ENCODE measurements at places on chromosomes 5 and 9.

GRCh38 chr5:39494534-39494933 lies 69.8 kb upstream of the DAB2 start:
- DNase-seq = no peak

DNA sequence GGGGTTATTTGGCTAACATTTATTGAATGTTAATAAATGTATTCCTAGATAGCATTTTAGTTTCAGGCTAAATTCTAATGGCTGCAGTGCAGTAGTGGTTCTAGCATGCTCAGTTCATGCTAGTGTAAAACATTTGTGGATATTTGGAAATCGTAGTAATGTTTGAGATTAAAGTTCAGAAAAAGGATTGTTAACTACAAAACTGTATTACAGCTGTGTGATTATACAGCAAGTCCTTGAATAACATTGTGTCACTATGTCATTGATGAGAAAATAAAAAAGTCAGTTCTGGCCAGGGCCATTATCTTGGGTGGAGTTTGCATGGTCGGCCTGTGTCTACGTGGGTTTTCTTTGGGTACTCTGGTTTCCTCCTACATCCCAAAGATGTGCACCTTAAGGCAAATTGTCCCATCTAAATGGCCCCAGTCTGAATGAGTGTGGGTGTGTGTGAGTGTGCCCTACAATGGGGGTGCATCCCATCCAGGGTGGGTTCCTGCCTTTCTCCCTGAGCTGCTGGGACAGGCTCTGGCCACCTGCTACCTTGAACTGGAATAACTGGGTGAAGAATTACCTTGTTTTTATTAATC lies 8.8 kb downstream of the ZSWIM6 start:
- no peak for DNase-seq

GRCh38 chr5:137212471-137212870 lies 286.7 kb downstream of the SPOCK1 start:
- DNase-seq = no peak

DNA sequence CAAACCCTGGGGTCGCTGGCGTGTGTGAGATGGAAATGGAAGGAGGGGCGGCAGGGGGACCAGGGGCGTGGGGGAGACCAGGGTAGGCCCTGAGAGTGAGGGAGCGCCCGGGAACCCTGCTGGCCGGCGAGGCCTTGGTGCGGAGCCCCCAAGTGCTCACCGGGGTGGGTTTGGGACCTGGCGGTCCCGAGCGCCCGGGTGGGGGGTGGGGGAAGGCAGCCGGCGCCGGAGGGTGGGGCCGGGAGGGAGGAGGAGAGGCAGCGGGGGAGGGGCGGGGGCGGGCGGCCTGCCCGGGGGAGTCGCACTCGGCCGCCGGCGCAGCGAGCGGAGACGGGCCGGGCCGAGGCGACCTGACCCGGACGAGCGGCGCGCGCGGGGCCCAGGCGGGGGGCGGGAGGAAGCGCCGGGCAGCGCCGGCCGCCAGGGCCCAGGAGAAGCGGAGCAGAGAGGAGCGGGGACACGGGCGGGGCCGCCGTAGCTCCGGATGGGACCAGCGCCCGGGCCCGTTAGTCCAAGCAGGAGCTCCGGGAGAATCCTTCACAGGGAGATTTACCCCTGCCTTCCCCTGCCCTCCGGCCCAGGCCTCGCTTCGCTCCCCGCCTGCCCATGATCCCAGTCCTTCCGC lies at the start of gene NPR2:
TSS of gene NPR2 (plus strand) at position 295 of the 625 bp plus-strand sequence. CDS start 818 bp downstream, outside the sequence.
- no peak for DNase-seq

DNA sequence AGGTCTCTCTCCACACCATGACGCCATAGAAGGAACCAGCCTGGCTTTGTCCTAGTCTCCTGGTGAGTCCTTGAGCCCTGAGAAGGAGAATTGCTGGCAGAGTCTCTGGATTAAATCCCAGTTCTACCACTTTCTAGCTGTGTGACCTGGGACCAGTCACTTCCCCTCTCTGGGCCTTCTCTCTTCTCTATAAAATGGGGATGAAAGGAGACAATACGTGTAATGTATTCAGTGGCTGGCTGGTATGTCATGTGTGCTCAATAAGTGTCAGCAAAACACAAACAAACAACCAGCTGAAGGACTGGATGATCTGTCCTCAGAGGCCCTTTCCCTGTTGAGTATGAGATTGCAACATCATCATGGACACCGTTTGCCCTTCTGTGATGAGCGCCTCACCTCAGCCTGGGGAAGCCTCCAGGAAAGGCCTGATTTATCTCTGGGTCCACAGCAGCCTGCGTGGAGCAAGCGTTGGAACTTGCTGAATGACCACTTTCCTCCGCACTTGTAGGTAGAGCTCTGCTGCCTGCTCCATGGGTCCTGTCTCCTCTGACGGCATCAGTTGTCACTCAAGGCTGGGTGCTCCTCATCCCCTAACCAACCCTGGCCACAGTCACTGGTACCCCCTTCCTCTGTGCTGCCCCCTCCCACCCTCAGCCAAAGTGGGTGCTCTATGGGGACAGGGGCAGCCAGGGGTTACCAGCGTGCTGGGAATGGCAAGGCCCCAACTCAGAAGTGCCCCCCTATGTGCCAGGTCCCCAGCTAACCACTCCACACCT lies 3.6 kb upstream of the NR5A1 start:
- DNase-seq = no peak

DNA sequence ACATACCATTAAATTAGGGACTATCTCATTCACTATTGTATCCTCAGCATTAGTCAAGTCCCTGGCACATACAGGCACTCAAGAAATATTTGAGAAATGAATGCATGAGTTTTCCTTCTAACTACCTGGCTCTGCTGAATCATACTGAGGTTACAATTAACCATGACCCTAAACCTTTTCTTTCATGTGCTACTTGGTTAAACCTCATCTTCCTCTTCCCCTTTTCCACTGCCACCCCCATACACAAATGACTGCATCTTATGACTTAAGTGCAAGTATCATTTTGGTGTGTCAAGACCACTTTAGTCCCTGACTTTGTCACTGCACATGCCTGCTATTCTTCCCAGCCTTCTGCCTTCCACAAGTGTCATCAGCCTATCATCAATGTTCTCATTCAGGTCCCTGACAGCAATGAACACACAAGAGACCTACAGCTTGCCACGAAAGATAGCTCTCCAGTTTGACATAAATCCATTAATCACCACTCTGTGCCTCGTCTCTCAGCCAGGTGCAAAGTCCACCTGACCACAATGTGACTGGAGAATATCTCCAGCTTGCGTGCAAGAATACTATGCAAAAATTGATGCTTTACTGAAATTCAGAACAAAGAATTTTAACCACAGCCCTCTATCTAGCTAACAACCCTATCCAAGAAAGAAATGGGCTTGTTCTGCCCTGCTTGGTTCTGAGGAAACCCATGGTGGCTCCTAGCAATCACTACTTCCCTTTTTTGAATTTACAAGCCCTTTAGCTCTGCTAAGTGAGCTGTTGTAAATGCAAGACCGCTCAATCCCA lies 74.5 kb downstream of the MAPKAP1 start:
- no peak for DNase-seq

GRCh38 chr5:140319833-140320232 lies 16.9 kb upstream of the PFDN1 start:
- DNase-seq = no peak

DNA sequence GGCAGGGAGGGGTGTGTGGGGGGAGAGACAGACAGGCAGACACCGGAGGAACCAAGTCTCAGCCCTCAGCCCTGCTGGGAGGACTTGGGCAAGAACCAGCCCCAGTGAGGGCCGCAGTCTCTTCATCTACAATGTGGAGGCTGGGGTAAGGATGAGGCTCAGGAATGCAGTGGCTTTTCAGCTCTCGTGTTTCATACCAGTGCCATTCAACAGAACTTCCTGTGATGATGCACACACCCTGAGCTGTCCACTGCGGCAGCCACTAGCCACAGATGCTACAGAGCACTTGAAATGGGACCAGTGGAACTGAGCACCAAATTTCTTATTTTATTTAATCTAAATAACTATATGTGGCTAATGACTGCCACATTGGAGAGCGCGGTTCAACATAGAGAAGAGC lies 10.7 kb downstream of the CAMK2A start:
- DNase-seq = no peak

DNA sequence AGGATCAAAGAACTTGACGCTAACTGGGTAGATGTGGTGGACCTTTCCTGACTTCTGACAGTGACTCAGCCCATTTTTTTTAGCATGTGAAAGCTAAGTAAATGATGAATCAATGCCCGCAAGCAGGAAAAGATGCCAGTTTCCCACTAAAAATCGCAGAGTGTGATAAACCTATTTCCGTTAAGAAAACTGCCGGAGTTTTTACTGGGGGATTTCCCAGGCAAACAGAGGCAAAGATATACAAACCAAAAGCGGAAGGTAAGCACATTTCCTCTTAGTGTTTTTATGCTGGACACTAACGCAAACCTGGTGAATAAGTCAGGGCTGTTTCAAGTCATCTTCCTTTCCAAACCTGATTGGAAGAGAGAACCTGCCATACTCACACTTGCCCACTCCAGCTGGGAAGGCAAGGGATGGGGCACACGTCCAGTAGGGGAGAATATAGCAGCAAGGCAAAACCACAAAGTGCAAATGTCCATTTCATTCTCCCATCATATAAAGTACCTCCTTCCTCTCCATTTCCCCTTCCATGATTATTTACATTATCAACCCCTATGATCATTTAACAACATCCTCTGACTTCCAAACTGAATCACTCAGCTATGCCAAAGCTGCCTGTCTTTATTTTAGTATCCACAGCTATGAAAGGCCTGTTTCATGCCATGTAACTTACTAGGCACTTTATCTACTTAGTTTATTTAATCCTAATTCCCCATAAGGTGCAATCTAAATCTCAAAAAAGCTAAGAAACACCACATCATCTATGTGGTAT lies 349.7 kb upstream of the RFX3 start:
- peak; percentile 2 for DNase-seq

DNA sequence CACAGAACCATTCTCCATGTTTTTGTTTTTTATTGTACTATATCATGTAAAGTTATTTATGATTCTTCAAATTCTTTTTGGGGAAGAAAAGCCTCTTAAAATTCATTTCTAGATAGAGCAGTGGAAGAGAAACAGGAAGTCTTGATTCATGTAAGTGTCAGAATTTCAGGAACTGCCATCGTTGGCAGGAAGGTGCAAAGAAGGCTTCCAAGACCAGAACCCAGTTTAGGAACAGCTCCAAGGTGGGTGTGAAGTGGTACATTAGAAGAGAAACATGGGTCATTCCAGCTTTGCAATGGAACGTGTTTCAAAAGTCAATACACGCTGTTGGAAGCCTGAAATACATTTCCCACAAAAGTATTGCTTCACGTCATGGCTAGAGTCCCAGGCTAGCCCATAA lies 14.8 kb downstream of the SAXO1 start:
- DNase-seq = no peak

DNA sequence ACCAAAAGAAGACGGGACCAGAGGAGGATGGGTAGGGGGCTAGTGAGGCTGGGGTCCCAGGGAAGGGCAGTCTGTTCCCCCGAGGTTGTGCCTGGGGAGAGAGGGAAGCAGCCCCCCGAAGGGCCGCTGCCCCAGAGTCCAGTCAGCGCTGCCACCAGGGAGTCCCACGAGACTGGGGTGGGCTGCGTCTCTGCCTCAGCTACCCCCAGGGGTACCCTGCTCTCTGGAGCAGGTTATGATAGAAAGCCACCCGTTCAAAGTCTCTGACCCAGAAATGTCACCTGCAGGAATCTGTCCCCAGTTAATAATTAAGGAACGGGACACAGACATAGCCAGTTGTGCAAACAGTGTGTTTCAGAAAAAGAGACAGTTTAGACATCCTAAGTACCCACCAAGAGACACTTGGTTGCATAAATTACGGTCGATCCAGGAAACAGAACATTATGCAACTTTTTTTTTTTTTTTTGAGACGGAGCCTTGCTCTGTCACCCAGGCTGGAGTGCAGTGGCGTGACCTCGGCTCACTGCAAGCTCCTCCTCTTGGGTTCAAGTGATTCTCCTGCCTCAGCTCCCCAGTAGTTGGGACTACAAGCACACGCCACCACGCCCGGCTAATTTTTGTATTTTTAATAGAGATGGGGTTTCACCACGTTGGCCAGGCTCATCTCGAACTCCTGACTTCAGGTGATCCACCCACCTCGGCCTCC lies 10.7 kb upstream of the AGPAT2 start:
- DNase-seq = no peak

DNA sequence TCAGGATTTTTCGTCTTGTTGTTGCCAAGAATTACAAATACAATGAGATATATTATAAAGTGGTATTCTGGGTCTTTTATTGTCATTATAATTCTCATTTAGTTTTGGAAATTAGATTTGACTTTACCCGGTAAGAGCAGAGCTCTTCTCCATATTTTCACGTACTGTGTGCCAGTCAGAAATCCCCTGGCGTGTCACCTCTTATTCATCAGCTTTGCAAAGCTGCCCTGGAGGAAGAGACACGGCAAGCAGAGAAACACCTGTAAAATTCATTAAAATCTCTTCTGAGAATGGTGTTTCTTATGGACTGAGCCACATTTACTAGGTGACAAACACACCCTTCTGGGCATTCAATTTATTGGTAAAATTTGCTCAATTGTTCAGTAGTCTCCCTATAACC lies 440.4 kb downstream of the HINT1 start:
- DNase-seq = no peak

DNA sequence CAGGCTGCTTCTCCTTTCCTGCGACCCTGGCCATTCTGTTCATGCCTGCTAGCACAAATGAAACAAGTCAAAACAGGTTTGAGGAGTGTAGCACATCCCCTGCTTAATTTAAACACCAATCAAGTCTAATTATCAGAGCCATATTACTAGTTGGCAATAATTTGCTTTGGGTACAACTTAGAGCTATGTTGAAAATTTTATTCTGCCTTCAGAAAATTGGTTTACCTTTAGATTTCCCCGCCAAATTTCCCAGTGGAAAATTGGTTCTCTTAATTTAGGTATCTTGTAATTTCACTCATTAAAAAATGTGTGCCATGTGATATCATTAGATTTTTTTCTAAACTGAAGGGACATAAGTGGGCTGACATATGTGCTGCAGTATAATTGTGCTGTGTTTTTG lies 265.8 kb downstream of the MAST4 start:
- DNase-seq = no peak

DNA sequence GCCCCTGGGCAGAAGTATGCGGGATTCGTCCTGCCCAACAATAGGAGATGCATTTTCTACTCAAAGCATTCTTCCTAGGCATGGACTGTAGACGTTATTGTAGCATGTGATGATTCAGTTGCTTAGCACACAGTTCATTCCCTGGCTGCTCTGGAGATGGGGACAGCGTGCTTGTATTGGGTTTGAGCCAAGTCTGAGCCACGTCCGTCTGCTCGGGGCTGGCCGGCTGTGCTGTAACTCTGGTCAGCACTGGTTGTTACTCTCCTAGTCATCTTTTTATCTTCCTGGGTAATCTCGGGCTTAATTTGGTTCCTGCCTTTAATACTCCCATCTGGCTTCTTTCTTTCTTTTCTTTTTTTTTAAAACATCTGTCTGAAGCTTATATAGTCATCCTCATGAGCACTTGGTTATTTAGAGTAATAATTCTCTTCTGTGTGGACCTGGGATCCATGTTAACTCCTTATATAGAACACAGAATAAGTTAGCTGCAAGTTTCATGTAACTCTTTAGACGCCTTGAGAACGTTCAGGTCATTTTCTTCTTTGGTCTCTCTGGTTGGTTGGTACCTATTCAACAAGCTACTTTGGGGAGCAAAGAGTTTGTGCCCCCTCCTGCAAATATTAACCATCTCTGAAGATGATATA lies 118.8 kb upstream of the RPS23 start:
- DNase-seq = no peak

GRCh38 chr9:137216188-137216965 lies 5.7 kb downstream of the RNF208 start:
- DNase-seq = no peak

All from SW 1271 (cell line).